ENCODE measurements at places on chromosomes 11 and 22. TPM values are rescaled to one million over a fixed set of nuclear protein-coding genes. Genes with fewer than 3 reads are reported as not detected.

The TMEM191C gene
- 1.1 TPM for total RNA-seq

The PLA2G3 gene
- not detected for total RNA-seq

The TRIM21 gene
- total RNA-seq, result 22.6 TPM

The SPCS2 gene
- 226 TPM for total RNA-seq

The UCP3 gene
- 0.89 TPM for total RNA-seq

The RAB6A gene
- 73.7 TPM for total RNA-seq

The CHRM1 gene
- 0.06 TPM for total RNA-seq

The LRRC56 gene
- total RNA-seq, result 0.79 TPM

The STIM1 gene
- 26.8 TPM for total RNA-seq

The JHY gene
- 2.8 TPM for total RNA-seq

The ADORA2A gene
- 1.2 TPM for total RNA-seq

The PANX3 gene
- not detected for total RNA-seq

The CYB5R2 gene
- total RNA-seq, result 4.8 TPM

The BRSK2 gene
- total RNA-seq, result 6.0 TPM

The OR8A1 gene
- total RNA-seq, result not detected

The MRGPRX4 gene
- not detected for total RNA-seq

The GAB4 gene
- total RNA-seq, result not detected

The APOL4 gene
- total RNA-seq, result 0.03 TPM

The SEZ6L gene
- total RNA-seq, result not detected

The BIK gene
- 1.7 TPM for total RNA-seq

The CCDC116 gene
- total RNA-seq, result not detected

The TRPM5 gene
- total RNA-seq, result not detected

The PDGFD gene
- 8.6 TPM for total RNA-seq

The SYT12 gene
- 22.6 TPM for total RNA-seq

The ANO9 gene
- 1.4 TPM for total RNA-seq

The SPON1 gene
- total RNA-seq, result not detected

The PITPNM1 gene
- total RNA-seq, result 38.7 TPM

The FAM180B gene
- not detected for total RNA-seq

The BEST1 gene
- total RNA-seq, result 1.2 TPM

The SLC25A1 gene
- total RNA-seq, result 61.8 TPM

The RFPL1 gene
- not detected for total RNA-seq

The BTBD18 gene
- total RNA-seq, result not detected

The EED gene
- total RNA-seq, result 24.3 TPM

The MS4A10 gene
- total RNA-seq, result not detected

Data from A549 treated with Hydrocortisone at 1 μM for 4 hours (cell line).